Activated CD4-positive, alpha-beta memory T cell treated with anti-CD3 and anti-CD28 coated beads, Interleukin-2, amount 10 ng/mL, durations not matched to agents 7 days and 5 days (primary cell): ENCODE measurements at places on chromosomes 11 and 22. TPM values are rescaled to one million over a fixed set of nuclear protein-coding genes. Genes with fewer than 3 reads are reported as not detected.
A peak's percentile ranks its signal among the peaks of the same experiment; 100 is the strongest.

- DNase-seq, result no peak
Measured at GRCh38 chr11:32972781-32973180, 42.9 kb upstream of the DEPDC7 start.

- DNase-seq, result no peak
Measured at GRCh38 chr11:47136327-47136726, 40.4 kb downstream of the ARFGAP2 start.

The APOL5 gene
- not detected for total RNA-seq

DNA sequence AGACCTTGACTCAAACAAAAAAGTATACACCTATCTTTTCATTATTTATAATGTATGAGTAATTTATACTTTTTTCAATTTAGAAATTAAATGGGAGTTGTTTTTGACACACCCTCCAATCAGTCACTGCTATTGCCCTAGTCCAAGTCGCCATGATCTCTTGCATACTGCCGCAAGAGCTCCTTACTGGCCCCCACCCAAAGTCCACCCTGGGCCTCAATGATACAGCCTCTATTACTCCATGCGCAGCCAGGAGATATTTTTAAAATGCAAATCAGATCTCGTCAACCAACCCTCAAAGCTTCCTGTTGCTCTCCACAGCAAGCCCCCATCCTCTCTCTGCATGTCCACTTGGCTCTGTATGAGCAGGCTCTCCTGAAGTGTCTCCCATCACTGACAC is 12.8 kb upstream of the LMO1 start:
- DNase-seq, result no peak

DNA sequence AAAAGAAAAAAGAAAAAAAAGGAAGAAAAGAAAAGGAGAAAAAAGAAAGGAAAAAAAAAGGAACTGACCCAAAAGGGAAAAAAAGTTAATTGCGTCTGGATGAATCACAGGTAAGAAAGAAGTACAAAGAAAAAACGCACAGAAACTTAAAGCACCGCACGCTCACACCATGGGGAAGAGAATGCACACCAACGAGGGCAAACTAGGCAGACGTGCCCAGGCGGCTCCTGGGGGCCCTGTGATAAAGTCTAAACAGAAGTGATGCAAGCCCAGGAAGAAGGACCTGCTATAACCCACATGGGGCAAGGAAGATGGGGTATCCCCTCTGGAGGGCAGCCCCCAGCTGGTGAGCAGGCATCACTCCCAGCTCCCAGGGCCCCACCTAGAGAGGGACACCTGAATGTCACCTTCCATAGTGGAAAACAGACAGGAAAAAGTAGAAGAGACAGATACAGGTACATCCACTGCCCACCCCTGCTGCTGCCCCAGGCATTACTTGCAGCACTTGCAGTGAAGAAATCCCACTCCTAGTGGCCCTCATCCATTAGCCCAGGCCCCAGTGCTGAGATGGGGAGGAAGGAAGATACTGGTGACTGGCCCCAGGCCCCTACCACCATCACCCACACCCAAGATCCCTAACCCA is 28.9 kb downstream of the NAP1L4 start:
- DNase-seq, result no peak

The PLAAT2 gene
- total RNA-seq, result not detected

The MPZL2 gene
- total RNA-seq, result 3.8 TPM

- DNase-seq, result no peak
Measured at GRCh38 chr22:19438298-19438697, 6.0 kb downstream of the MRPL40 start.

- peak; percentile 50 for DNase-seq
Measured at GRCh38 chr11:65663639-65664200, 1.0 kb upstream of the RELA start.

The KIRREL3 gene
- total RNA-seq, result not detected

DNA sequence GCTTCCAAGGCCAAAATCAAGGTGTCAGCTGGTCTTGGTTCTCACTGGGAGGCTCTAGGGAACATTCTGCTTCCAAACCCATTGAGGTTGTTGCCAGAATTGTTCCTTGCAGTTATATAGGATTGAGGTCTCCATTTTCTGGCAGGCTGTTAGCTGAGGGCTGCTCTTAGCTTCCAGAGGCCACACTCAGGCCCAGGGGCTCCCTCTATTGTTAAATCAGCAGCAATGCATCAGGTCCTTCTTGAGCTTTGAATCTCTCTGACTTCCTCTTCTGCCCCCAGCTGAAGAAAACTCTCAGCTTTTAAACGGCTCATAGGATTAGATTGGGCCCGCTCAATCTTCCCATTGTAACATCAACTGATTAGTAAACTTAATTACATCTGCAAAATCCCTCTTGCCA is 39.3 kb upstream of the BSX start:
- DNase-seq, result peak; percentile 38

The C1QTNF5 gene
- not detected for total RNA-seq

GRCh38 chr11:66421492-66422205 is 814 bp downstream of the NPAS4 start:
- peak; percentile 90 for DNase-seq

The SLC43A1 gene
- total RNA-seq, result 29.9 TPM

DNA sequence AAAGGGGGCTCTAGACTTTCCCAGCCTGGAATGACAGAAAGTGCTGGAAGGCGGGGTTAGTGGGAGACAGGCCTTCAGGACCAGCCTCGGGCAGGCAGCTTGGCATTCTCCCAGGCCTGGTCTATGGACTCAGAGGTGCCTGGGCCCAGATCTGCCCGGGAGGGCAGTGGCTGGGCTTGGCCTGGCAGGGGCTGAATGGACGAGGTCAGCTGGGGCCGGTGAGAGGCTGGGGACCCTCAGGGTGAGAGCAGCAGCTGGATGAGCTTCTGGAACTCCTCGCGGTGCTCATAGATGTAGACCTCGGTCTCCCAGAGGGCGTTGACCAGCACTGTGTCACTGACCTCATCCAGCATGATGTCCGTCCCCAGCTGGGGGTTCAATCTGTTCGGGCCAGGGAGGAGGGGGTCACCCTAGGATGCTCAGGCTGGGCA is 1.5 kb upstream of the BAIAP2L2 start:
- no peak for DNase-seq

DNA sequence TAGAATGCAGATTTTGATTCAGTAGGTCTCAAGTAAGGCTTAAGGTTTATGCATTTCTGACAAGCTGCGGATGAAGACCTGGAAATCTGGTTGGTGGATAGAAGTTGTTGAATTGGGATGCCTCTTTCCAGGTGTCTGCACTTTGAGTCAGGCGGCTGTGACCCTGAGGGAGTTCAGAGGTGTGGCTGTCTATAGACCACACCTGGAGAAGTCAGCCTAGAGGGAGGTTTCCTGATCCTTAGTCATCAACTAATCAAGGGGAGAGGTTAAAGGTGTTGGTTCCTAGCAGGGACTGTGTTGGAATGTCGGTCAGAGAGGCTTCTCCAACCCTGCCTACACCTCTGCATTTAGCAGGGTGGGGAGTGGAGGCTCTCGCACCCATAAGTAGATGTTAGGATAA is 8.0 kb downstream of the GLB1L2 start:
- DNase-seq, result no peak

DNA sequence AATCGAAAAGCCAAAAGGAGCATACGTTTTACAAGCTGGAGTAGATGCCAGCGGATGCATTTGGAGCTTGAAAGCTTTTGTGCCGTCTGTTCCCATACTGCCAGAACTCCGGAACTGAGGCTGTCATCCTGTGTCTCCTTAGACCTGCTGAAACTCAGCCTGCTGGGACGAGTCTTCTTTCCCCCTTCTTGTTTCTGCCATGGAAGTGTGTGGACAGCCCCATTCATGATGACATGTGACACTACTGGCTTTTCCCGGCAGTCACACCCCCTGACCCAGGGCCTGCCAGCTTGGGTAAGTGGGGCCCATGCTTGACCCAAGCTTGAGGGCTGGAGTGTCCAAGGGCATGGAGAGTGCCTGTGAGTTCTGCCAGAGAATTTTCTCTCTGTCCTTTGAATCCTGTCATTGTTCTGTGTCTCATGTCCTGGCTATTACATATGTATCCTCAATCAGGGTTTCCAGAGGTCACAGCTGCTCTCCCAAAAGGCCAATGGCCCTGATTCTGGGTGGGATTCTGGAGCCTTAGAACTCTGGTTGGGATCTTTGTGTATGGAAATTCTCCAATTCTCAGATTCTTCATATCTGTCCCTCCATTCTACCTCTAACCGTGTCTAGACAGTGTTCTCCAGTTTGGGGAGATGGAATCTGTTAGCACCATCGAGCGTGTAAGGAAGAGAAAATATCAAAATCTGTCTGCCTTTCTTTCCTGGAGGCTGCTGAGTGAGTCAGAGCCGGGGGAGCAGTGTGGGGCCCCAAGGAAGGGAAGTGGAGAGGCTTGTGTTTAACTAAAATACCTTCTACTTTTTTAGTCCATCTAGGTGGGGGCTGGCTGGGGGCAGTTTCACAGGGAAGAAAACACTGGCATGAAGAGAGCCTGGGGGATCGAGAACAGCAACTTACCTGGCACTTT is 73.2 kb downstream of the KIAA1671 start:
- DNase-seq, result peak; percentile 50

The TBC1D10A gene
- 41.6 TPM for total RNA-seq

GRCh38 chr22:50506611-50507420 is 686 bp downstream of the LMF2 start:
- no peak for DNase-seq

- DNase-seq, result no peak
Measured at GRCh38 chr22:39718921-39719475, 148.4 kb downstream of the CACNA1I start.

The RAB3IL1 gene
- not detected for total RNA-seq

The CCDC89 gene
- 1.7 TPM for total RNA-seq

GRCh38 chr11:11567936-11568650 is 53.7 kb downstream of the GALNT18 start:
- DNase-seq, result no peak

The PLEKHA7 gene
- 3.4 TPM for total RNA-seq

GRCh38 chr11:44557464-44557863 is 8.0 kb upstream of the CD82 start:
- no peak for DNase-seq

DNA sequence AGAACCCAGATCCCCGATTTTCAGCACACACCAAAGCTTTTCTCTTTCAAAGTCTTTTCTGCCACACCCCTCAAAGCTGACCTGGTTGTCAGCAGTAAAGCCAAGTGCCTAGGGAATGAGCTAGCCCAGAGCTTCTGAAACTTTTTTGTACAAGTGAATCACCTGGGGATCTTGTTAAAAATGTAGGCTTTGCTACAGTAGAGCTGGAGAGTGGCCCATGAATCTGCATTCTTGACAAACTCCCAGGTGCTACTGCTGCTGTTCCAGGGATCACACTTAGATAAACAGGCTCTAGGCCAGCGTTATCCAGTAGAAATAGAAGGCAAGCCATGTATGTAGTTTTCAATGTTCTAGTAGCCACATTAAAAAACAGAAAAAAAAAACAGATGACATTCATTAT is 21.8 kb upstream of the NAV2 start:
- DNase-seq, result no peak

- DNase-seq, result no peak
Measured at GRCh38 chr22:50081426-50082196, 3.6 kb downstream of the MLC1 start.

DNA sequence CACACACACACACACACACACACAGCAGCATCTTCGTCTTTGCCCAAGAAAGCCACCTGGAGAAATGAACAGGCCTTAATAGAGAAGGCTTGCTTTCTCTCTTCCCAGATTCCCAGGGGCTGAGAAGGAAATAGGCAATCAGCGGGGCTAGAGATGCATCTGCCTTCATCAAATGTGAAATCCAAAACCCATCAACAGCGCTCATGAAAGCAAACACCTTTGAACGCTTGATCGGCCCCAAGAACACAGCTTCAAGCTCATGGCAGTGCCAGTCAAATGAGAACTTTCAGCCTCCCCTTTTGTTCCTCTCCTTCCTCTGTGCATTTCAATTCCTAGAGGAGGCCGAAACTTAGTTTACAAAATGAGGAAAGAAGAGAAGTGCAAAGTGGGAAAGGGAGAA is 122.7 kb downstream of the EFCAB6 start:
- no peak for DNase-seq

The IGLL1 gene
- 2.3 TPM for total RNA-seq

GRCh38 chr11:82930229-82930628 is 28.7 kb downstream of the DDIAS start:
- no peak for DNase-seq

GRCh38 chr11:30565027-30565426 is 21.1 kb downstream of the MPPED2 start:
- DNase-seq, result no peak

DNA sequence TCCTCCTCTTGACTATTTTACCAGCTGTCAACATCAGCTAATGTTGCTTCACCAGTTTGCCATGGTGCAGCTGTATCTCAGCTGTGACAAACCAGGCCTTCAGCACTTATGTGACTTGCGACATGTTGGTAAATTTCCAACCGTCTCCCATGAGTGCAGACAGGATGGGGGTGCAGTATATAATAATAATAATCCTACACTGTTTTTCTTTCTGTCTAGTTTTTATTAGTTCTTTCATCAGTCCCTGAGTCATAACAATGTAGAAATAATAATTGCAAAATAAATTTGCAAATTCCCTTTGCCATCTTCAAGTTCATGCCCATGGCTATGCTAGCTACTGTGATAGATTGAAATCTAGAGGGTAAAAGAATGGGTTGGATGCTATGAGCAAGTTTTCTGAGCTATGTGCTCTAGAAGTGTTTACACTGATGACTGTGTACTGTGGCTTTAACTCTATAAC is 4.9 kb downstream of the MMP13 start:
- no peak for DNase-seq

DNA sequence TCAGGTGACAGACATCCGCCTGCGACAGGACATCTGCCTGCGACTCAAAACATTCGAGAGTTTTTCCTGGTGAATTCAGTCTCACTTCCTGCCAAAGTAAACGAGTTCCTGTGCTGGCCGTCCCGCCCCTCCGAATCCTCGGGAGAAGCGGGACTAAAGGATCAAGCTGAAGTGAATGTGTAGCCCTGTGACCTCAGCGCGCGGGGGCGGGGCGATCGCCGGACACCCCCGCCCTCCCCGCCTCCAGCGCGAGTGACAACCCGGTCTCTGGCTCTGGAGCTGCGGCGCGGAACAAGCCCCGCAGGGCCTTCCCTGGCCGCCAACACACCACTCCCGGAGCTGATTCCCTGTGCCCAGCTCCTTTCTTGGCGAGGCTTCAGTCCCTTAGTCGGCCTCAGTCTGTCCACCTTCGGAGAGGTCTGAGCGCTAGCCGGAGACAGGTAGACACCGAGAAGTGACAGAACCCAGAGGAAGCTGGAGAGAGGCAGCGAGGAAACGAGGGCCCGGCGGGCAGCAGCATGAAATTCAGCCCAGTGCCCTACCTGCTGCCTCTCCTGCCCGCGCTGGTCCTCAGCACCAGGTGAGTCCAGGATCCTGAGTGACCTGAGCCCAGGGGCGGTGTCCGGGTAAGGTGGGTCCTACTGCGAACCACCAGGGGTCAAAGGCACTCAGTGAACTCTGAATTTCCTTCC is 766.4 kb upstream of the LUZP2 start:
- no peak for DNase-seq

The SMIM35 gene
- total RNA-seq, result 0.45 TPM

The ANO9 gene
- total RNA-seq, result 69.2 TPM

- DNase-seq, result no peak
Measured at GRCh38 chr11:120871924-120872323, 152.0 kb upstream of the TBCEL start.

The DMC1 gene
- total RNA-seq, result 12.5 TPM

The ZBTB16 gene
- total RNA-seq, result 11.8 TPM

- no peak for DNase-seq
Measured at GRCh38 chr11:69593851-69594250, 47.1 kb upstream of the CCND1 start.

GRCh38 chr22:26502688-26503561 is 9.3 kb downstream of the TFIP11 start:
- DNase-seq, result peak; percentile 89

The RAG1 gene
- 0.08 TPM for total RNA-seq
